Islet precursor cell (in vitro differentiated cells): ENCODE measurements at places on chromosomes 11 and 22.

DNA sequence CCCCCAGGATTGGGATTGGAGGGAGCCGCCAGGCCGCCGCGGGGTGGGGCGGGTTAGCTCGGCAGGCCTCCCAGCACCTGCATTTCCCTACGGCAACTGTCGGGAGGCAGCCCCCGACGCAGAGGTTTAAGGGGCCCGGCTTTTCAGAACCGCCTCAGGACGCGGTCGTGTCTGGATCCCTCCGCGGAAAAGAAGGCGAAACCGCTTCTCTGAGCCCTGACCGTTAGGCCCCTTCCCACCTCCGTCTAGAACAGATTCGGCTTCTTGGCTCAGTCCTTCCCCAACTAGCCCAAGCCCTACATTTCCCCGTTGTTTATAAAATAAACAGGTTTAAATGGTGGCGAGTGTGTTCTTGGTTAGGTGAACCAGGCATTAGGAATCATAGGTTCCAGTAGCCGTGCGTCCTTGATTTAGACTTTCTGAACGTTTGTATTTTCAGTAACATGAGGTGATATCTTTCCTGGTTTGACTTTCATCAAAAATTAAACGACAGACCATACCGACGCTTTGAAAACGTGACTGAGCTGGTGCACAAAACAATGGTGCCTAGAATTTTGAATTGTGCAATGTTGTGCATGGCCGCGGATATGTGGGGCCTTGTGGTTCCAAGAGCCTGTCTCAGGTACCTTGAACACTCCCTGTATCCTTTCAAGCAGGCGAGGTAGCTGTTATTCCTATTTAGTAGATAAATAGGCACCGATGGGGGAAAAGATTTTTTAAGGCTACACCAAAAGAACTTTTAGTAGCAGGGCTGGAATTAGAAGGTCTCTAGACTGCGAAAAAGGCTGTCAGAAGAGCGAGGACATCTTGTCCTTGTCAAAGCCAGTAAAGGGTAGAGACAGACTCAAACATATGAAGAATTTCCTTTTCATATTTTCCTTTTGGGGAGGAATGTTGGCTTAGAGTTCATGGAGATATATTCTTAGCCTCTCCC is 1.2 kb upstream of the HSPA8 start:
- DNase-seq = no peak

DNA sequence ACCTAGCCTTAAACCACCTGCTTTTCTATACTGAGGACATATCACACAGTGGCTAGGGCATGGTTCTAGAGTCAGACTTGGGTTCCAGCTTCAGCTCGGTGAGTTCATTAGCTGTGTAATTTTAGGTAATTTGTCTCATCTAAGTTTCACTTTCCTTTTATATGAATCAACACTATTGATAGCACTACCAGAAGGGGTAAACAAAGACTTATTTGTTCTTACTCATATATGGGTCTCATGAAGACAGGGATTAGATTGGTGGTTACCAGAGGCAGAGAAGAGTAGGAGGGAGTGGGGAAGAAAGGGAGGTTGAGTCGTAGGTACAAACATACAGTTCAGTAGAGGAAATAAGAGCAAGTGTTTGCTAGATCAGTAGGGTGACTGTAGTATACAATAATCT is 924.7 kb downstream of the OPCML start:
- no peak for DNase-seq

DNA sequence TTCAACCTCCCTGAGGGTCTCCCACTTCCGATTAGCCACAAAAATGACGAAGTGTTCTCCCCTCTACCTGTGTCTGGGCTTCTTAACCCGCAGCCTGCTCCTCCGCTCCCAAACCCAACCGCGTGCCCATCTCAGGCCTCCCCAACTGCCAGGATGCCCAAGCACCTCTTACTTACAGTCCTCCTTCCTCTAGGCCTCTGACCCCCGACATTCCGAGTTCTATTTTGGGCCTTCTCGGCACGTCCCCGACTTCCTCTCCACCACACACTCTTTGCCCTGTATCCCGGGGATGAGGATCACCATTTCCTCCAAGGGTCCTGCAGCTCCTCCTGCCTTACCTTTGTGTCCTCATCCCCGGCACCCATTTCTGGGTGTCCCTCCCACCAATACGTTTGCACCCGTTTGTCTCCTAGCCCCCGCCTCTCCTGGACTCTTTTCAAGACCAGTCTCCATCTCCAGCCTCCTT is 388 bp upstream of the MUS81 start:
- DNase-seq = no peak

- DNase-seq = peak; percentile 37
Observed at GRCh38 chr22:30876915-30877553, 91.5 kb downstream of the MORC2 start.

DNA sequence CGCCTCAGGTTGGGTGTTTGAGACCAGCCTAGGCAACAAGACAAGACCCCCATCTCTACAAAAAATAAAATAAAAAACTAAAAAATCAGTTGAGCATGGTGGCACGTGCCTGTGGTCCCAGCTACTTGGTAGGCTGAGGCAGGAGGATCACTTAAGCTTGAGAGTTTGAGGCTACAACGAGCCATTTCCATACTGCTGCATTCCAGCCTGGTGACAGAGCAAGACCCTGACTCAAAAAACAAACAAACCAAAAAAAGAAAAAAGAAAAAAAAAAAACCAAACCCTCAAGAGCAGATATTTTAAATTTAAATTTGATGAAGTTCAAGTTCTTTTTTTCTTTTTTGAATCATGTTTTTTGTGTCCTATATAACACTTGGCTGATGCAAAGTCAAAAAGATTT is 7.2 kb upstream of the CCDC83 start:
- DNase-seq = no peak

GRCh38 chr11:129705341-129705740 is 110.3 kb upstream of the TMEM45B start:
- no peak for DNase-seq

DNA sequence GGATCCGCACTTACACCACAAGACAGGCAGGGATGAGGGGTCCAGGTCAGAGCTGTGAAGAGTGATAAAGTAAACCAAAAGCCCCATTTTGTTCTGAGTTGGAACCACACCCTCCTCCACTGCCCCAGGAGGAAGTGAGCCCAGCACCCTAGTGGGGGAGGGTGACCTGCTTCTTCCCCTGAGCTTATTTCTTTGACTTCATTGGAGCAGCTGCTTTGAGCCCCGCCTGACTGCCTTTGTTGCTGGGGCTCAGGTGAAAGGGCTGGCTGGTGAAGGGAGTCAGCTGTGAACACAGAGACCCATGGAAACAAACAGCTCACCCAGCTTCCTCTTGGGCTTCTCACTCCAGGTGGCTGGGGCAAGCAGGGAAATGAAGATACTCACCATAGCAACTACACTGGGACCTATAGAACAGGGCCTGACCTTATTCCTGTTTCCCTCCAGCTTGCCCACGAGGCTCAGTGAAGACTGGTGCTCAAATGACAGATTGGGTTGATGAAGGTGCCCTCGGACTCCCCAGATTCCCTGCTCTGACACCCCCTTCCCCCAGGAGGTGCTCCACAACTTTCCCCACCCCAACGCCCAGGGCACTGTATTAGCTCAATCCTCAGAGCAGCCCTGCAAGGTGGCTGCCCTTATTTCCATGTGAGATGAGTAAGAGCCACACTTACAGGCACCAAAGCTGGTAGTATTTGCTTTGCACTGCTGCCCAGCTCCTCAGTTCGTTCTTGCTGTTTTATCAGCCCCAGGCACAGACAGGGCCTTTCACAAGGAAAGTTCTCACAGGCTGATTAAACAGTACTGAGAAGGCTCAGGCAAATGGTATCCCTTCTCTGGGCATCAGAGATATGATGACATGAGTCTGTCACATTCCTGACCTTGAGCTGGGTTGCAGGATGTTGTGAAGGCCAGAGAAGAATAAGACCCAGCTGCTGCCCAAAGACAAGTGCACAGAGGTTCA is 2.4 kb downstream of the UCP2 start:
- DNase-seq = peak; percentile 53

- DNase-seq = no peak
Observed at GRCh38 chr11:118353084-118353710, 6.2 kb upstream of the UBE4A start.

DNA sequence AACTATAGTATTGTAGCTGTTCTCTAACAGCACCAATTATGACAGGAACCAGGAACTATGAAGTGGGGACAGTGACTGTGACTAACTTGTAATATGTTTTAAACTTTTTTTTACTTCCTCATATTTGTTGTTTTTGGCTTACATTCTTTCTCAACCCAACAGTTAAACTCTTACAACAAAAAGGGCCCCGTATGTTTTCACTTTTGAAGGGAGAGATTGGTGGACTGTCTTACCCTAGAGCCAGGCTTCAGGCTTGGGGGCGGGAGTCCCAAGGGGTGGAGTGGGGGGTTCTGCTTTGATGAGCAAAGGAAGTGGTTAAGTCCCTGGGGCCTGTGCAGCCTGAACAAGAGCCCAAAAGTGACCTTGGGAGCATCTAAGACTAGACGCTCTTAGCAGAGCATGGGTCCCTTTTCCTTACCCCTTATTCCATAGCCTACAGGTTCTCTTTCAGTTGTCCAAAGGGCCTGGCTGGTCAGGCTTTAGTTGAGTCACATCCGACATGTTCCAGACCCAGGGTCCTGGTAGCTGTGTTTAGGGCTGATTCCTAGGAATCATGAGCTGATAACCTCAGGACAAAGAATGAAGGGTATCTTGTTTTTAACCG is 38.8 kb downstream of the STIM1 start:
- peak; percentile 86 for DNase-seq

DNA sequence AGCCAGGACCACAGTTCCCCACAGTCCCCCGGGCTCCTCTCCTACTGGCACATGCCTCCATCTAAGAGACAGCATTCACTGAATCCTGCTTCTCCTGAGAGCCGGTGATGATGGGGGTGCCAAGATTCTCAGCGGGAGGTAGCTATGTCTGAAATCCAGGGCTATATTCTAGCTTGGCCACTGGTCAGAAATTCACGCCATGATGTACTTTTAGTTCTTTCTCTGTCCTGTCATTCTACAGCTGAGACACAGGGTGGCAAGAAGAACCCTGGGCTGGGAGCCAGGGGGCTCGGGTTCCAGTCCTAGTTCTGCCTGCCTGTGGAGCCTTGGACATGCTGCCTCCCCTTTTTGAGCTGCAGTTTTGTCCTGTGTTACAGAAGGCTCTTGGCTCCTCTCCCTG is 59.2 kb upstream of the PHOX2A start:
- DNase-seq = peak; percentile 43

GRCh38 chr22:36455571-36456463 is 25.6 kb downstream of the TXN2 start:
- no peak for DNase-seq

DNA sequence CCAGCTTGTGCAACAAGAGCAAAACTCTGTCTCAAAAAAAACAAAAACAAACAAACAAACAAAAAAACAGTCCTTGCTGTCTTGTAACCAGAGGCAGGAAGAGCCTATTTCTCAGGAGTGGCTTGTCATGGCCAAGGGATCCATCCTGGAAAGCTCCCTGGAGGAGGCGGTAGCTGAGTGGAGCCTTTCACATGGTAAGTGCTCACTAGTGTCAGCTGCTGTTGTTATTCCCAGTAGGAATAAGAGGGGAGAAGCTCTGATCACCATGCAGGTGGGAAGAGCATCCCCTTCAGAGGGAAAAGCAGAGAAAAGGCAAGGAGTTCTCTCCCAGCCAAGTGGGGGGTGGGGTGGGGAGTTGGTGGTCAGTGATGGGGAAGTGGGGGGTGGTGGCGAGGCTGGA is 54.6 kb upstream of the WNT7B start:
- no peak for DNase-seq

DNA sequence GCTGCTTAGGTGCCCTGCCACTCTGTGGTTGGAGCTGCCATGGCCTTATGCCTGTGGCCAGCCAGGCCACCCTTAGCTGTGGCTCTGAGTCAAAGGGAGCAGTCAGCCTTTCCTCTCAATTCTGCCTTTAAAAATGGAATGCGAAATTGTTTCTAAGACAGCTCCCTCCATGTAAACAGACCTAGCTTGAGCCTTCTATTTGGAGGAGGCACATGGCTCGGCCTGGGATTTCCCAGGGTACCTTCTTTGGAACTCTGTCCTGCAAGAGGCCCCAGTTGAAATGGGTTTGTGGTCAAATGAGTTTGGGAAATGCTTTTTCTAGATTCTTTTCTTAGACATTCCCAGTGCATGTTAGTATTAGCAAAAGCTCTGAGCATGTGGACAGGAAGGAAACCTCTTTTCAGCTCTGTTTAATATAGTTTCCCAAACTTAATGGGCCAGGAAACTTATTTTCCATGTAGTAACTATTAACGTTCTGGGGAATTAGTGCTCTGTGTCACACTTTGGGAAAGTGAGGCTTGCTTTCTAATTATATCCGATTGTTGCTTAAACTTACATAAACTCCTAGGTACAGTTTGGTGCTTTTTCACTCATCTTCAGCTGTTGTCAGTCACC is 7.8 kb downstream of the PHOX2A start:
- no peak for DNase-seq

DNA sequence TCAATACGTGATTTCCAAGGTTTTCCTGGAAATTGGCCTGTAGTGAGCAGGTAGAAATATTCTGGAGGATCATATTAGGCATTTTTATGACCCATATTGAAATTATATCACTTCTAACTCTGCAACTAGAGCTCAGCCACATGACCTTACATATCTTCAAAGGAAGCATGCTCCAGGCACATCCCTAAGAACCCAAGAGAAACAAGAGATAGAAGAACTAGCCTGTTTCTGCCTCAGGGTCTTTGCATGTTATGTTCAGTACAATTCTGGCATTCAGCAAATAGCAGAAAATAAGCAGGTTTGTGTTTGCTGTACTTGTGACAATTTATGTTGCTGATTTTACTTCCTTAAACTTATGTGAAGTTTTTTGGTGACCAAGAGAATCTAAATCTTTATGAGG is 663.7 kb upstream of the ANO5 start:
- no peak for DNase-seq

GRCh38 chr11:110773442-110773841 is 61.2 kb upstream of the ARHGAP20 start:
- no peak for DNase-seq

- DNase-seq = no peak
Observed at GRCh38 chr22:43396934-43397457, 14.8 kb upstream of the MPPED1 start.

DNA sequence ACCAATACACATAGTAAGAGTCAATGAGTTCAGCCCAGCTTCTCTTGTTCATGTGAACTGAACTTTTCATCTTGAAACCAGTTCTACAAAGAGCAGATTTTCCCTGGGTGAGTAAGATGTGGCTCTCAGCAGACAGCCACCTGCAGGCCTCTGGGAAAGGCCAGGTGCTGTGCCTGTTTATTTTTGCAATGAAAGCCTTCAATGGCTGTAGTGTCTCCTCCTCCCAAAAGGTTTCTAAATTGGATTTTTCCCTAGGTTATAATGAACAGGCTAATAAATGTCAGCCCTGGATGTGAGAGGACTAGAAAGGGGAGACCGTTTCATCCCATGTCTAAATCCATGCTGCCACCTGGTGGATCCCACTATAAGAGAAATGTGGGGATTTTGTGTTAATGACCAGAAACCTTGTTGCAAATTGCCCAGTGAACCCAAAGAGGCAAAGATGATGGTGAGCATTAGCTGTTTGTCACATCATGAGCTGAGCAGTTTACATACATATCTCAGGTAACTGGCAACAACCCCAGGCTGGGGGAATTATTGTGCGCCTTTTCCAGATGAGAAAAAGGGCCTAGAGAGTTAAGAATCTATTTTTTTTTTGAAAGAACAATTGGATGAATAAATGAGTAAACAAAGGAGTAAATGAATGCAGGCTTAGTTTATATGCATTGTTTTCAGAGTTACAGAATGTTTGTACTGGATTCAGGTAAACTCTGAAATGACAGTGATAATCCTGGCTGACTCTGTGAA is 12.7 kb downstream of the C11orf91 start:
- peak; percentile 78 for DNase-seq
